ENCODE measurements at places on chromosomes 5 and 9.

DNA sequence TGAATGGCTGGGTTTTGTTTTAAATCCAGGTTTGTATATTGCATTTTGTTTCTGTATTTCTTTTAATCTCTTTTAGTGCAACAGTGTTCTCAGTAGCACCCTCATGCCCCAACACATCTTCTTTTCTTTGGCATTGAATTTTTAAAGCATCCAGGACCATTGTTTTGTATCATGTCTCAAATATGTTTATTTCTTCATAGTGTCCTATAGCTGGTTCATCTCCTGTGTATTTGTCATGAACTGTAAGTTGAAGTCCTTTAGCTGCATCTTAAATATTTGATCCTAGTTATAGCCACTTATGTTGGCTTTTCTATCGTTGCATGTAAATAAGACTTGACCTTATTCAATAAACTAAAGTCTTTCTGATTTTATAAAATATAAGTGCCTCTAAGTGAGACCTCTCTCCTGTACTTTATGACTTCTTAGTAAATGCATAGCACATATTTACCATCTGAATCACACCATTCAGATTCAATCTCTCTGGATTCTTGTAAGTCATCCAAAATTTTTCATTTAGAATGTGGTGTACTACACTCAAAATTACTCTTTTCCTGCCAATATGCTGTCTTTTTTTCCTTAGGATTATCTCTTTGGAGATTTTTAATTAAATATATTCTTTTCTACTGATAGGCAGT is 21.0 kb upstream of the ERCC6L2 start:
- peak; percentile 26 for DNase-seq

- peak; percentile 44 for DNase-seq
Measured at GRCh38 chr9:132169672-132170392, 8.0 kb downstream of the NTNG2 start.

GRCh38 chr9:37329576-37329975 is 92.9 kb upstream of the GRHPR start:
- DNase-seq, result no peak

DNA sequence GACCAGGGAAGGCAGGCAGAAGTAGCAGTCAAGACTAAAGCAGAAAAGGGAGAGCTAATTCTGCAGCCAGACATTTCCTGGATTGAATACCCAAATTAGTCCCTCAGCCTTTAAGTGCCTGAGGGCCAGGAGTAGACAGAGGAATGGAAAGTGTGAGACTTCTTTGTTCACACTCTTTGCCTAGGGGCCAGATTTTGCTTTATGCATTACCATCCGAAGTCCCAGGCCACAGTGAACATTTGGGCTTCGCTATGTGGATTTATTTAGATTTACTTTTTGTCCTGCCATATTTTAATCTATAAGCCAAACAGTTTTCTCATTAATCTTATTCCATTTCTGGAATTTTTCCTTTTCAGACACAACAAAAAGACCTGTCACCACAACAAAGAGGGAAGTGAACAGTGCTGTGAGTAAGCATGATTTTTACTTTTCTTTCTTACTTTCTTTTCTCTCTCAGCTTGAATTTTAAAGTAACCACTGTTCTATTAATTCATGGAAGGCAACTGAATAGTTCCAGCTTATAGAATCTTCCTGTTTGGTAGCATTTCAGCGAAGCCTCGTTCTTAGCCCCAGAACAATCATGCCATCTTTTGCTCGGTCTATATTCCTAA is 52.6 kb downstream of the PDCD1LG2 start:
- no peak for DNase-seq

- DNase-seq, result no peak
Measured at GRCh38 chr9:97057651-97058050, 18.7 kb upstream of the CTSV start.

Data from left lung (tissue), 14 donors.